NCI-H1930 (cell line): ENCODE measurements at places on chromosomes 12 and 14.
A peak's percentile ranks its signal among the peaks of the same experiment; 100 is the strongest.

GRCh38 chr14:80059041-80059440 is 152.3 kb downstream of the DIO2 start:
- DNase-seq: no peak

GRCh38 chr14:101353422-101353821 is 207.9 kb upstream of the DIO3 start:
- no peak for DNase-seq

GRCh38 chr12:84605983-84606382 is 306.6 kb downstream of the SLC6A15 start:
- no peak for DNase-seq

DNA sequence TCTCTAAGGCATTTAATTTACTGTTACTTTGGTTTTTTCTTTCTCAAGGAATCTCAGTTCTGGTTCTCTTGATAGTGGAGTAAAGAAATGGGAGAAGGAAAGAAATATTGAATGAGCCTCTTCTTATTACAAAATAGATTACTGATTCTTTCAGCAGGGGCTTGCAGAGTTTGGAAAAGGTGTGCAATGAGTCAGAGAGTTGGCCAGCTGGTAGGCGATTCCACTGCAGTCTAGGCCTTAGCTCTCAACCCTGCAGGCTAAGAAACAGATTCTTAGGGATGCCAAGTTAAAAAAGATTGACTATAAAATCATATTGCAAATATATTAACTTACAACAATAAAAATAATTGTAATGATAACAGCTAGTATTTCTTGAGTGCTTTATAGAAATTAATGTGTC is 25.8 kb downstream of the NR1H4 start:
- no peak for DNase-seq

GRCh38 chr12:98085046-98085755 is 430.2 kb upstream of the TMPO start:
- DNase-seq: peak; percentile 4

DNA sequence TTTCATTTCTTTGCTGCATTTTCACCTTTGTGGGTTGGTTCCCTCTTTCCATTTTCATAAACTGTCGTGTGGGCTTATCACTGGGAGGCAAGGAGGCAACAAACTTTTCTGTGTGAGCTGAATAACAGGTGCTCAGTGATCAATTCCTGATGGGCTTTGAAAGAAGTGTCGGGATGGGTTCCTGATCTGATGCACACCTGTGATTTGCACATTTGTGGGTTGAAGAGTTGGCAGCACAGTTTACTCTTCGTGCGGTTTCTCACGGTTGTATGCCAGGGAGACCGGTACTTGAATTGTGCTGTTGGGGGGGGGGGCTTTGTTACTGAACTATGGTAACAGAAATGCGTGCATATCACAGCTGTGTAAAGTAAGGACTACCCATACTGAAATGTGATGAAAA is 16.0 kb upstream of the ASPG start:
- no peak for DNase-seq

DNA sequence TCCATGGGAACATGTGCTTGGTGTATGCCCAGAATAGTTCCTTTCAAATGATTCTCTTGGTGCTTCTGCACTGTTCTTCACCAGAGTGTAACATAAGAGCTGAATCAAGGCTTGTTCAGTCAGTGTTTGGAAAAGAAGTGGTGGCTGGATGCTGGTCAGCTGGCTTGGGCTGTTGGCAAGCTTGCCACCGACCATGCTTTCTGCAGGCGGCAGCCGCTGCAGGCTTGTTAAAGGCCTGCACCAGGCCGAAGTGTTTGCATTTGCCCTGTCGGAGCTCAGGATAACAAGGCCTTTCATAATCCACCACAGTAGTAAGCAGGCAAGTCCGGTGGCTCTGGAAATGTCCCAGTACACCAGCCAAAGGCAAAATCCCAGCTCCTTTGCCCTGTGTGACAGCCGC is 26.9 kb downstream of the DAAM1 start:
- no peak for DNase-seq

DNA sequence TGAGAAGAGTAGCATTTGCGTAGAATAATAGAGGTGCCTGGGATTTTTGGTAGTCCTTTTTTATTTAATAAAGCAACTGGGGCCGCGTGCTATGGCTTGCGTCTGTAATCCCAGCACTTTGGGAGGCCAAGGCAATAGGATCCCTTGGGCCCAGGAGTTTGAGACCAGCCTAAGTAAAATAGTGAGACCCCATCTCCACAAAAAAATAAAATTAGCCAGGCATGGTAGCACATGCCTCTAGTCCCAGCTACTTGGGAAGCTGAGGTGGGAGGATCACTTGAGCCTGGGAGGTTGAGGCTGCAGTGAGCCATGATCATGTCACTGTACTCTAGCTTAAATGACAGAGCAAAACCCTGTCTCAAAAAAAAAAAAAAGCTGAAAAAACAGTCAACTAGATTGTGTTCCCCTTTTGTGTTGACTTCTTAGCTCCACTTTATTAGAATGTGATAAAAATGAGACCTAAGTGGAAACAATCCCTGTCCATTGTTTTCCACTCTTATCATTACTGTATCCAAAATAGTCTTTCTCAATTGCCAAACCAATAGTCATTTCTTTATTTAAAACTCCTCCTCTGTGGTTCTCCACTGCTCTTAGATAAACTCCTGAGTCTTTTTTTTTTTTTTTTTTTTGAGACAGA is 7.4 kb downstream of the PRKCH start:
- DNase-seq: no peak

DNA sequence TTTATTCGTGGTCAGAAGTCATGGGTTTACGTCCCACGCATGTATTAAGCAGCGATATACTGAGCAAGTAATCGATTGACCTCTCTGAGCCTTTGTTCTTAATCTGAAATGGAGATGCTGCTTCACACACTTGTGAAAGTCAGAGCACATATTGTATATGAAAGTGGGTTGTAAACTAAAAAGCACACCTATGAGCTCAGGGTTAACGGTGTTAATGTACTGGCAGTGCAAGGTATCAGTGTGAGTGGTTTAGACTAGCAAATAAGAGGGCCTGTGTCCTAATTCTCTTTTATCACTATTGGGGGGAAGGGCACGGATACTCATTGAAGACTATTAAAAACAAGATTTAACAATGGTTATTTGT is 676 bp downstream of the MRPL42 start:
- DNase-seq: no peak

GRCh38 chr14:75318353-75318752 is 39.7 kb downstream of the FOS start:
- DNase-seq: no peak

GRCh38 chr14:20782280-20782890 is 1.3 kb downstream of the RNASE6 start:
- DNase-seq: no peak

GRCh38 chr12:83161456-83161855 is 474.8 kb downstream of the TMTC2 start:
- no peak for DNase-seq

DNA sequence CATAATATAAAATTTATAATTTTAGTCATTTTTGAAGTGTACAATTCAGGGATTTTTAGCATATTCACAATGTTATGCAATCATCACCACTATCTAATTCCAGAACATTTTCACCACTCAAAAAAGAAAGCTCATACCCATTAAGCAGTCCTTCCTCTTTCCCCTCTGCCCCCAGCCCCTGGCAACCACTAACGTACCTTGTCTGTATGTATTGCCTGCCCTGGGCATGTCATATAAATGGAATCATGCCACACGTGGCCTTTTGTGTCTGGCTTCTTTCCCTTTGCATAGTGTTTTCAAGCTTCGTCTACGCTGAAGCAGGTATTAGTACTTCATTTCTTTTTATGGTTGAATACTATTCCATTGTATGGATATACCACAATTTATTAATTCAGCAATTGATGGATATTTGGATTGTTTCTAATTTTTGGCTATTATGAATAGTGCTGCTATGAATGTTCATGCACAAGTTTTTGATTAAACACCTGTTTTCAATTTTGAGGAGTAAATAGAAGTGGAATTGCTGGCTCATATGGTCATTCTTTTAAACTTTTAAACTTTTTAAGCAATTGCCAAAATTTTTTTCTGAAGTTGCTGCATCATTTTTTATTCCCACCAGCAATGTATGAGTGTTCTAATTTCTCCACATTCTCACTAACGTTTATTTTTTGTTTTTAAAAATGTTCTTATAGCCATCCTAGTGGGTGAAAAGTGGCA is 1.6 kb upstream of the SSTR1 start:
- DNase-seq: no peak

DNA sequence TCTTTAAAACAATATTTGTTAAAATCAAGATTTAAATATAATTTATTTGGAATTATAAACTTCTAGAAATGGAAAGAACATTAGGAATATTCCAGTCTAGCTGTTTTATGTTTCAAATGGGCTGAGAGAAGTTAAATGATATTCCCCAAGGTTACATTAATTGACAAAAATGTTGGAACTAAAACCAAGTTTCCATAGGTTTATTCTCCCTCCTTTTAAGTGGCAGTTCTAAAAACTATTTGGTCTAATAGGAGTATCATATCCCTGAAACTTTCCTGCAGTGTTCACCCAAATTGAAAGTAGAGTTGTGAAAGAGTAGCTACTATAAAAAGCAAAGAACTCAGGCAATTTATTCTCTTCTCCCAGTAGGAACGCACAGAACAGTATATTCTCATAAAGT is 1185.5 kb downstream of the LRFN5 start:
- DNase-seq: no peak

DNA sequence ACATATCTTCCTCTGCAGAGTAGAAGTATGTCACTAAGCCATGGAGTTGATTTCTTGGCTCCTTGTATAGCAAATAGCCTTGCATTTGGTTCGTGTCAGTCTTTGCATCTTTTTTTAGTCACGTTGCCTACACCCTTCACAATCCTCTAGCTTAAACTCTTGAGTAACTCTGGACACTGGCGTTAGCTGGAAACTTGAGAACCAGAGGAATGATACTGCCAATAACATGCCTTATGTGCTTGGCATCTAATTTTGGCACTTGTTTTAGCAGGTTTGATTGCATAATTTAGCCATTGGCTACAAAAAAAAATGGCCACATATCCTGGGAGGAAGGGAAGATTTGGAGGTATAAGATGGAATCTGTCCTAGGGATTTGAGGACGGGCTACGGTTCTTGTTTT is 136.2 kb downstream of the ETV6 start:
- no peak for DNase-seq

DNA sequence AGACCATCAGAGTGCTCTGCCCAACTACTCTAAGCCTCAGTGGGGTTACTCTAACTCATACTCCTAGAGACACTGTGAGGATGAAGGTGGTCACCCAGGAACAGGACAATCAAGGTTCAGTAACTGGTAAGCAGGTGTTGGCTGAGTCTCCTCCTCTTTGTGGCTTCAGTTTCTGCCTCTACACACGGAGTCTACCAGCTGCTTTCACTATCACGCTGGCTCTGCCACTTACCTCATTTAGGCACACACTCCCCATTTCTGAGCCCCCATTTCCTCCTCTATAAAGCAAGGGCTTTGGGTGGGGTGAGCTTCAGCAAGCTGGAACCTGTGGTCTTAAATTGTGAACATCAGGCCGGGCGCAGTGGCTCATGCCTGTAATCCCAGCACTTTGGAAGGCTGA is 7.3 kb upstream of the TCHP start:
- DNase-seq: no peak

DNA sequence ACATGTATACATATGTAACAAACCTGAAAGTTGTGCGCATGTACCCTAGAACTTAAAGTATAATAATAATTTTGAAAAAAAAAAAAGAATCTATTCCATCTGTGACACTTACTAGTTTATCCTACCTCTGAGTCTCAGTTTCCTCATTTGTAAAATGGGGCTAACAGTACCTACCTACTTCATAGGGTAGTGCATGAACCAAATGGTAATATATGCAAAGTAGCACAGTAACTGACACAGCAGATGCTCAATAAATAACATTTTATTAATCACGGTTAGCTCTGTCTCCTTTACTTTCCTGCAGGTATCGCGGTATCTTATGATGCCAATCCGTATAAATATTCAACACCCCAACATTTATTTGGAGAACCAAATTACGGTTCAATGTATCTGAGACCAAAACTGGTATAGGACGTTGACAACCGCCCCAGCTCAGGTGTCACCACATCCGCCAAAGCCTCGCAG is 703 bp downstream of the TMED10 start:
- no peak for DNase-seq

- DNase-seq: no peak
Observed at GRCh38 chr14:78005325-78005724, 164.8 kb upstream of the NRXN3 start.

GRCh38 chr14:45284802-45285201 is 31.8 kb upstream of the MIS18BP1 start:
- DNase-seq: no peak

DNA sequence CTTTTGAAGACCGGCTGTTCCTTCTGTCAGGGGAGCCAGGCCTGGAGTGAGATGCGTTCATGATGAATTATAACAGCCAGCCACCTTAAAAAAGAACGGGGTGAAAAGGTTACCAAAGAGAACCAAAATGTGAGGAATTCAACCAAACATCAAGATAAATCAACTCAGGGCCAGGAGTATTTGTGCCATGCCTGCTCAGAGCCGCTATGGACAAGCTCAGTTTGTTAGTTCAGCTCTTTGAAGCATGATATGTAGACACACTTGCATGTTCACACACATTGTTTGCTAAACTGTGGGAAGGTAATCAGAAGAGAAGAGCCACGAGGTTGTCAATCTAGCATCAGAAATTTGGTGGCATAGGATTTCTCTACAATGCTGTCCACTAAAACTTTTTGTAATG is 367.4 kb upstream of the TBX3 start:
- no peak for DNase-seq

GRCh38 chr14:95495538-95496025 is 20.9 kb downstream of the SYNE3 start:
- DNase-seq: no peak

GRCh38 chr12:96143392-96143791 is 50.8 kb upstream of the ELK3 start:
- no peak for DNase-seq

GRCh38 chr14:57174466-57174865 is 94.2 kb downstream of the EXOC5 start:
- DNase-seq: no peak
